MG63 (cell line): ENCODE measurements at places on chromosomes 2 and 18.

- DNase-seq = no peak
Measured at GRCh38 chr2:139790807-139791752, 1010.9 kb upstream of the NXPH2 start.

DNA sequence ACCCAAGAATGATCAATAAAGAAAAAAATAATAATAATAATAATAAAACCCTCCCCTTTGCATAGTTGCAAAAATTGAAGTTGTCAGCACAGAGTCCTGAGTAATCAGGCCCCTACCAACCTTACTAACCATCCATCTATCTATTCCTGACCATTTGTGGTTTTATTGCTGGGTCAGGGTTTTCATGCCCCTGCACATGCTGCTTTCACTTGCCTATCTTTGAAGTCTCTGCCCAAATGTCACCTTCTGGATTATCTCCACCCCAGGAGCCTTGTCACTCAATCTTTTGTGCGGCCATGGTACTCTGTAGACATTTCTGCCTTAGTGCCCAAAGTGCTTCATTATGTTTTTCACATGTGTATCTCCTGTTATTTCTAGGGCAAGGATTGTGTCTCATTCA is 35.1 kb downstream of the SLC30A6 start:
- no peak for DNase-seq

- peak; percentile 93 for DNase-seq
Measured at GRCh38 chr18:79393635-79394533, 1.8 kb upstream of the NFATC1 start.

DNA sequence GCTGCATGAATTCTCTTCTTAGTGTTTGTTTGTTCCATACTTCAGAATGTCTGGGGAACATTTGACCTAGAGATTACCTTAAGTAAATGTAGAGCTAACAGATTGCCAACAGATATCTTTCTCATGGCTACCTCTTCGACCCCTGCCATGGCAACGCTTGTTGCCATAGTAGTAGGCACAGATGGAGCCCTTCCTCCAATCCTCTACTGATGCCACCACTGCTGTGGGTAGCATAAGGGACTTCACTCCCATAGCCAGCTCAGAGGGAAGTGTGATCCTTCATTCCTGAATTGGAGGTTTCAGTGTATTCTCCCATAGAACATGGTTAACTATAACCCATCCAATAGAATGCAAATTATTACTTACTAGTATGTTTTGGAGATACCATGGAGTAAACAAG is 543.6 kb upstream of the NRP2 start:
- DNase-seq = no peak

DNA sequence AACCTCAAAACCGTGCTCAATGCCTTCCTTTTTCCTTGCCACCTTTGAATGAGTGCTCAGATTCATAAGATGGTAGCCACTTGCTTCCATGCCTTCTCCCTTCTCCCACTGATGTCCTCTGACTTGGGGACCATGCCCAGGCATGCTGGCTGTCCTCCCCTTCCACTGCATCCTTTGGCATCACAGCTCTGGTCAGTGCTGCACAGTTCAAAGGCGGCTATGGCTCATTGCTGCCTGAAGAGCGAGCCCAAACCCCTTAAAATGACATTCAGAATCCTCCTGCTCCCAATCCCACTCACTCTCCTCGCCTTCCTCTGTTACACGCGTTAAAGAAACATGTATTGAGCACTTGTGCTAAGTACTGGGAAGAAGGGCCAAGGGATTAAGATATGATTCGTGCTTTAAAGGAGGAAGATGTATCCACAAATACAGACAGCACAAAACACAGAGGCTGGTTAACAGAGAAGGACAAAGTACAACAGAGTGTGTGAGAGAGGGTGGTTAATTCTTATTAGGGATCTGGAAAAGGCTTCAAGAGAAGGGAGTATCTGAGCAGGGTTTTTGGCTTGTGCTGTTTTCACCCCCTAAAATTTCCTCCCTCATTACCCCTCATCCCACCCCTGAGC is 81.8 kb downstream of the CERKL start:
- DNase-seq = no peak

GRCh38 chr2:152648336-152648735 is 68.9 kb downstream of the PRPF40A start:
- no peak for DNase-seq

DNA sequence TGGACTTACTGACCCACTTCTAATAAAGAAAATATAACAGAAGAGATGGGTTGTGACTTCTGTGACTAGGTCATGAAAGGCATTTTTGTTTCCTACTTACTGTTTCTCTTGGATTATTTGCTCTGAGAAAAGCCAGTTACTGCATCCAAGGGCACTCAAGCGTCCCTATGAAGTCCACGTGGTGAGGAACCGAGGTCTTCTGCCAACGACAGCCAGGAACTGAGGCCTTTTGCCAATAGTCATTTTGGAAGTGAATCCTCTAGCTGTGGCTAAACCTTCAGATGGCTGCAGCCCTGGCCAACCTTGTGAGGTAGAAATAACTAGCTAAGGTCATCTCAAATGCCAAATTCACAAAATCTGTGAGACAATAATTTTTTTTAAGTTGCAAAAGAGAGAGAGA is 449.8 kb upstream of the RGPD4 start:
- DNase-seq = peak; percentile 23

- DNase-seq = peak; percentile 65
Measured at GRCh38 chr2:234502285-234502918, 5.5 kb upstream of the ARL4C start.

- no peak for DNase-seq
Measured at GRCh38 chr18:75482880-75483279, 55.4 kb upstream of the SMIM21 start.

- no peak for DNase-seq
Measured at GRCh38 chr18:34710934-34711333, 836 bp downstream of the DTNA start.

- no peak for DNase-seq
Measured at GRCh38 chr2:38634684-38635083, 31.2 kb upstream of the GALM start.

DNA sequence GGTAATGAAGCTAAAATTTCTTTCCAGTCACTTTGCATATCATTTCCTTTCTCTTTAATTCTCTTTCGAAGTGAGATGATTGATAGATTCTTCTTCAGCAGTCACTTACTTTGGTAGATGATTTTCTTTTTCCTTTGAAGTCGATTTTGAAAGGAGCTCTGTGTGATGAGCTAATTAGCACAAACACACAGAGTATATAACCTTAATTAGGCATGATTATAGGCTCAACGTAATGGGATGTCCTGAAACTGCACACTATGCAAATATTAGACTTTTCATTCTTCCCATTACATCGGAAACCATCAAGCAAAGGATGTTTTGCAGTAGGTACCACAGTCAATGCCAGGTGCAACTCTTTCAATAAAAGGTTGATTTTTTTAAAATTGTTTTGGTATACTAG is 6.4 kb upstream of the CTLA4 start:
- no peak for DNase-seq

GRCh38 chr2:8551622-8552074 is 130.2 kb upstream of the ID2 start:
- no peak for DNase-seq

DNA sequence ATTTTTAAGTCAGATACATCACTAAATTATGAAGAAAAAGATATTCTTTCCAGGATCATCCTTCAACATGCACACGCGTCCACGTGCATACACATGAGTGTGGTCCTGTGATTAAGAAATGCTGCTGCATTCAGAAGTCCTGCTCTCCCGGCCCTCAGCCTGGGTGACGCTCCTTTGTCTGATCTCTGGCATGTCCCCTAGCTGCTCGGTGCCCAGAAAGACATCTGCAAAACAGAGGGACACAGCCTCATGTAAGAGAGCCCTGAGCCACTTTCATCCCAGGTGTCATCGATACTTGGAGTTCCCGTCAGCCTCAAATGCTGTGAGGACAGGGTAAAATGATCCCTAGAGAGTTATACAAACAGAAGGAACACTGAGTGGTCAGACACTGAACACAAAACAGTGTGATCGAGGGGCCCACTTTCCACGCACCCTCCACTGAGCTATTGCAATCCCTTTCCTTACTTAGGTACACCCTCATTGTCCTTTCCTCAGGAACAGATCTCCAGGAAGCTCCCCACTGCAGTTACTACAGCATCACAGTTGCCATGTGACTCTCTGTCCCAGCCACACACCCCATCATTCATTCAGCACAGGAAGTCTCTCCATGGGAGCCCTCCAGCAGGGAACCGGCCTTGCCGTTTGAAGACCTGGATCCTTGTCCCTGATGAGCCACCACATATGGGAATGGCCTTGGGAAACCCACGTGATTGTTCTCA is 32.1 kb downstream of the CRACDL start:
- DNase-seq = no peak

DNA sequence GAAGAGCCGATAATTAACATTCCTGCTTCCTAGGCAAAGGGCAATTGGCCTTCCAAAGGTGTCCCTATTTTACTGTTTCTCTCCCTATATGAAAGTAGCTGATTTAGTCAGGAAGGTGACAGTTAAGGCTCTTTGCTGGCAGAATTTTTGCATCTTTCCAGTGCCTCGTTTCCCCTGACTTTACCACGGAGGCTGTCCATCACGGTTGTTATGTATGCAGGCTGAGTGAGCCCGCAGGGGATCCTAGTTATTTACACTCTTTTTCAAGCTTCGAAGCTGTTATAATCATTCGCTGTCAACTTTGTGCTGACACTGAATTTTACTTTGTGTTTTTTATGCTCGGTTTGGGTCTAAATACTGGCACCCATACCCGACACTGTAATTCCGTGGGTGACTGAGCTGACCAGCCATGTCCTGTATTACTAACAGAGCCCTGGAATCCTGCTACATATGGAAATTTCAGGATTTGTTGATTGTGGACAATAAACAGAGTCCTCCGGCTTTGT is 713.8 kb upstream of the FANCL start:
- no peak for DNase-seq

GRCh38 chr2:199457147-199458008 is at the start of gene SATB2:
TSS of gene SATB2 (minus strand) at chr2:199457939. CDS start at chr2:199456037, 1,902 bp downstream.
- DNase-seq = peak; percentile 80

GRCh38 chr2:68588589-68588988 is 54.8 kb upstream of the PROKR1 start:
- no peak for DNase-seq

GRCh38 chr2:48965204-48965603 is 189.1 kb downstream of the FSHR start:
- DNase-seq = no peak

DNA sequence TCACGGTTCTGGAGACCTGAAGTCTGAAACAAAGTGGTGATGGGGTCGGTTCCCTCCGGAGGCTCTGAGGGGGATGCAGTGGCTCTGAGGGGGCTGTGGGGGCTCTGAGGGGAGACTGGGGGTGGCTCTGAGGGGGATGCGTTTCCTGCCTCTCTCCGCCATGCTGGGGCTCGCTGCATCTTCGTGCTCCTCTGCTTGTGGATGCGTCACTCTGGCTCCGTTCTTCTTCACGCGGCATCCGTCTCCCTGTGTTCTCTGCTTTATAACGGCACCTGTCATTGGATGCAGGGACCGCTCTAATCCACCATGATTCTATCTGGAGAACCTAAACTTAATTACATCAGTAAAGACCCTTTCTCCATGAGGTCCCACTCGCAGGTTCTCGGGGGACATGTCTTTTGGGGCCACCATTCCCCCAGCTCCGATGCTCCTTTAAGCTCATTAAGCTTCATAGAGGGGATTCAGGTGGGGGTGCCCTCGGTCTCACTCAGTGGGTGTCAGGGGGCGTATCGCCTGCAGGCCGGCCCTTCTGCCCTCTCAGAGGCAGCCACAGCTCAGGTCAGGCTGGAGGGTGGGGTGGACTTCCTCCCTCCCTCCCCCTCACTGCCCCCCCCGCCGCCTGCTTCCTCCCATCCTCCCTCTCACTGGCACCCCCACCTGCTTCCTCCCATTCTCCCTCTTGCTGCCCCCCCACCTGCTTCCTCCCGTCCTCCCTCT is 18.4 kb downstream of the RTP5 start:
- DNase-seq = no peak

GRCh38 chr18:55346387-55346786 is 241.6 kb downstream of the TCF4 start:
- no peak for DNase-seq

DNA sequence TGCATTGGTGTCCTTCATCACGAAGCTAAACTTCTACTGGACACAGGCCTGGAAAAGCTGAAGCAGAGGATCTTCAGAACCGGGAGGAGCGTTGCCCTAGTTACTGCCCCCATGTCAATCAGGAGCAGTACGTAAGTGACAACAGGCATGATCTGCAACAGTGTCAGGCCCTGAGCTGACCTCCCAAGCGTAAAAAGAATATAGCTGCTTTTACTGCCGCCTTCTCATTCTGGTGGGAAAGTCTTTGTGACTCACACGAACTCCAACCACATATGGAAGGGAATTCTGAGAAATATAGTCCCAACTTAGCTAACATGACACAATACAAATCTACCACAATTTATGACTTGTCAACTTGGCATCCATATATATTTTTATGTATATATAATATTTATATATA is 1007.7 kb upstream of the CDH2 start:
- no peak for DNase-seq

- DNase-seq = no peak
Measured at GRCh38 chr2:186644791-186645190, 49.1 kb upstream of the FAM171B start.

DNA sequence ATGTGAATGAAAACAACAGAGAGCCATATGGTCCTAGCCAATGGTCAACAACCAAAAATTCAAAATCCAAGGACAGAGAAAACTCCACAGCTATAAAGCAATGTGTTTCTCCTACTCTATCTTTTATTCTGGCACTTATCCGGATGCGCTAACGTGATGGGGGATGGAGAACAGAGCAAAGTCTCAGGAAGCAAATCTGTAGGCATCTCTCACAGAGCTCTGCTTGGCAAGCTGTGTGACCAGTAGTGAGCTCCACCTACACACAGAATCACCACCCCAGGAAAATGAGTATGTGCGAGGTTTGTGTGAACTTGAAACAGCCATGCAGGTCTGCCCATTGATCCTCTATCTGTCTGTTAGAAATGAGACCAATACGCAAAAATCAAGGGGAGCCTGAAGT is 584.3 kb downstream of the BCL11A start:
- no peak for DNase-seq

DNA sequence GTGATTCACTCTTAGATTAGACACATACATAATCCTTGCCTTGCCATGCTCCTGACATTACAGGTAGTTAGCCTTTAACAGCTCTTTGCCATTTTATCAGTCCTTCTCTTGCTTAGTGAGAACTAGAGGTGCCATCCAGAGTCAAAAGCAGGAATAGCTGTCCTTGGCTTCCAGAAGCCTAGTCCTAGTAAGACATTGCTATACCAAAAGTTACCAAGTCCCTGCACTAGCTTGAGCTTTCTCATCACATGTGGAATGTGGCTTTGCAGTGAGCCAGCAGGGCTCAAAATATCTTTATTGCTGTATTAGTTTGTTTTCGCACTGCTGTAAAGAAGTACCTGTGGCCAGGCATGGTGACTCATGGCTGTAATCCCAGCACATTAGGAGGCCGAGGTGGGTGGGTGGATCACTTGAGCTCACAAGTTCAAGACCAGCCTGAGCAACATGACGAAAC is 104.7 kb upstream of the NOSTRIN start:
- peak; percentile 33 for DNase-seq

DNA sequence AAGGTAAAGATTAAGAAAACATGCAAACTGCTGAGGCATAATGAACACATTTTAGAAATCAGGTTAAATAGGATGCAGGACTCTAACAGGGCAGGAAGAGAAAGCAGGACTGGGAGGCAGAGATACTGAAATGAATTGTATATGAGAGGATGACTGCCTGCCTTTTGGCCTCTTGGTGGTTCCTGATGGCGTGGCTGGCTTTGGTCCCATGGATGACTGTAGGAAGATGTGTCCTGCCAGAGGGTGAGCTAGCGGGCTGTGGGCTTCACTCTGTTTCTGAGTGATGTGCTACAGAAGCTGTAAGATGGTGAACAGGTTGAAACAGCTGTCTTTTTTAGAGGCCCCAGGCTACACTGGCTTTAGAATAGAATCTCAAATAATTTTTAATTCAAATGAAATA is 517.0 kb downstream of the SLC4A3 start:
- peak; percentile 94 for DNase-seq
